PC-3 (cell line): ENCODE measurements at places on chromosomes 11 and 22.
A peak's percentile ranks its signal among the peaks of the same experiment; 100 is the strongest.

DNA sequence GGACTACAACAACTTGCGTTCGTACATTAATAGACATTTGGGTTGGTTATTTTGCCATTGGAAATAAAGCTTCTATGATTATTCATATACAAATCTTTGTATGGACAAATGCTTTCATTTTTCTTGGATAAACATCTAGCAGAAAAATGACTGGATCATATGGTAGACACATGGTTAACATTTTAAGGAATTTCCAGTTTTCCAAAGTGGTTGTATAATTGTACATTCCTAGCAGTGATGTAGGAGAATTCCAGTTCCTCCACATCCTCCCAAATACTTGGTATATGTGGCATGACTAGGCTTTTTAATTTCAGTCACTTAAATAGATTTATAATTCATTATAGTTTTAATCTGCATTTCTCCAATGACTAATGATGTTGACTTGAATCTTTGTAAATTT is 246.2 kb upstream of the NCAM1 start:
- no peak for DNase-seq

- DNase-seq = peak; percentile 73
These were observed at the start of gene PCSK7 for GRCh38 chr11:117231842-117232091. Gene PCSK7, minus strand, starts transcription at chr11:117232073. Its CDS starts 2,229 bp downstream, at chr11:117229844.

GRCh38 chr11:132941761-132942160 is 590.5 kb downstream of the OPCML start:
- no peak for DNase-seq

GRCh38 chr11:61963282-61964057 is 4.0 kb downstream of the FTH1 start:
- peak; percentile 48 for DNase-seq

DNA sequence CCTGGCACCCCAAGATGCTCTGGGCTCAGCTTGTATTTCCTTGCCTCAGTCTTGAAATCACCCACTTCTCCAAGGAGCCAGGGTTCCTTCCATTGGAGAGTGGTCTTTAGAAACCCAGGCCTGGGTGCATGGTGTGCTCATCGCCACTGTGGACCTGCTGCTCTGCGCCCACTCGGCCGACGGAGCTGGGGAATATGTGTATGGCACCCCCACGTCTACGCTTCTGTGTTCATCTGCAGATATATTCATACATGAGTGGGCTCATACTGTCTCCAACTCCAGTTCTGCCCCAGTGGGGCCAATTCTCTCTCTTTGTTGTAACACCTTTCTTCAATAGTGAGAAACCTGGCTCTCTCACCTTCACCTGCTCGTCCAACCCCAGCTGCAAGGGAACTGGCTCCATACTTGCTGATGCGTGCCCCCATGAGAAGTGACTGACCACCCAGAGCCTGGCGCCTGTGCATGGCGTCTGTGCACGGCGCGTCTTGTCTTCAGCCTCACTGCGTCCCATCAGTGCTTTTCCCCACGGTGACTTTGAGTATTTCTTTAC is 39.8 kb downstream of the KCNQ1 start:
- DNase-seq = no peak

- DNase-seq = no peak
These were observed 18.1 kb downstream of the P2RX3 start for GRCh38 chr11:57356268-57356667.

GRCh38 chr11:93216511-93217101 is 18.8 kb upstream of the SLC36A4 start:
- no peak for DNase-seq

DNA sequence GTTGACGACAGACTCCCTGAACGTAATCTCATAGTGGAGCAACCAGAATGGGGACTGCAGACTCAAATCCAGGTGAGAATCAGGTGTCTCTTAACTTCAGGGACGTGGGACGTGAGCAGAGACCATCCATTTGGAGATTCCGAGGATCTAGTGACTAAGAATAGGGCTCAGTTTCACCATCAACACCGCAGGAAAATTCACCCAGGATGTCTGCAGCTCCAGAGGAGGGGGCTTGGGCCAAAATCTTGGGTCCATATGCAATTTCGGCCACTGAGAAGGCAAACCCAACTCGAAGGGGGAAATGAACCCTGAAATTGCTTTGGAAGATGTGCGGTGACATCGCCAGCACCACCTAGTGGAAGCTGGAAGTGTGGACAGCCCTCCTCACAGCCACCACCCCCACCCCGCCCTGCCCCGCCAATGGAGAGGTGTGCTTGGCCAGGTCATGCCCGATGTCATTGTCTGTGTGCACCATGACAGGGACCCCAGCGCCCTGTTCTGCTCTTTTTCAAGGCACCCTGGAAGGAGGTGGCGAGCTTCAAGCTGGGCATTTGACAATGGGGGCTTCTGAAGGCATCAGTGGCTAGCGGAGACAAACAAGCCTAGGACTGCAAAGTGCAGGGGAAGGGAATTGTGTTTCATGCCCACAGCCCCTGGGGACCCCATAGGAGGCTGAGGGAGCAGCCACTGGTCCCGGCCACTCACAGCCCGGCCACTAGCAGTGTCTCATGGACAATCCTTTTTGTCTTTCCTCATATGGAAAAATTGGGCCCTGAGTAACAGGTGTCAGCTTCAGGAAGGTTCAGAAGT is 24.8 kb downstream of the APOL1 start:
- DNase-seq = peak; percentile 50

- DNase-seq = no peak
These were observed 68.7 kb downstream of the ZNRF3 start for GRCh38 chr22:28951969-28952521.

GRCh38 chr22:48758881-48759875 is 1068.5 kb downstream of the BRD1 start:
- no peak for DNase-seq

GRCh38 chr11:821512-822371 is 3.0 kb downstream of the PNPLA2 start:
- DNase-seq = no peak

GRCh38 chr11:66063900-66064299 is 6.2 kb upstream of the PACS1 start:
- no peak for DNase-seq

DNA sequence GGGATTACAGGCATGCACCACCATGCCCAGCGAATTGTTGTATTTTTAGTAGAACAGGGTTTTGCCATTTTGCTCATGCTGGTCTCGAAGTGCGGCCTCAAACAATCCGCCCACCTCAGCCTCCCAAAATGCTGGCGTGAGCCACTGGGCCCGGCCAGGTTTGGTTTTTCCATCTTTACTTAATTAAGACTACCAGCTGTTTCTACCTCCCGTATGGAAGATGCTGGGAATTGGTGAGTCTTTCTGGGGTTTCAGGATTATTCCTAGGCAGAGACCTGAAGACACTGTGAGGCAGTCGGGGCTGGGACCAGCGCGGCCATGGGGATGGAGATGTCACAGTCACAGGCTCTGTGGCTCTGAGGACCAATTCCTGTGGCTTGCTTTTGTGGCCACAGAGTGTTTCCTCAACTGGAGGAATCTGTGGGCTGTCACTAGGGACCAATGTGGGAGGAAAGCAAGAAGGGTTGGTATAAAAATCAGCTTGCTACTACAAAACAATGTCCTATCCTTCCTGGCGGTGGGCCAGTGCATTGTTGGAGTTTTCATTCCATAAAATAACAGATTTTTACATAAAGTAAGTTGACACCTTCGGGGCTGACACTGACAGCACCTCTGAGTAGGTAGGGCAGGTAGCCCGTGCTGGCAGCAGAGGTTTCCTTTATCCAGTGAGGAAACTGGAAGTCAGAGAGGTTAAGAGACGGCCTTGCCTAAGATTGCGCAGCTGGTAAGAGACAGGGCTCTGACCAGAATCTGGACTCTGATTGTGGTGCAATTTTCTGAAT is 8.4 kb upstream of the FTH1 start:
- DNase-seq = no peak

GRCh38 chr11:20563866-20564265 is 35.5 kb upstream of the SLC6A5 start:
- no peak for DNase-seq

GRCh38 chr22:49334976-49335375 is 492.7 kb downstream of the BRD1 start:
- no peak for DNase-seq

DNA sequence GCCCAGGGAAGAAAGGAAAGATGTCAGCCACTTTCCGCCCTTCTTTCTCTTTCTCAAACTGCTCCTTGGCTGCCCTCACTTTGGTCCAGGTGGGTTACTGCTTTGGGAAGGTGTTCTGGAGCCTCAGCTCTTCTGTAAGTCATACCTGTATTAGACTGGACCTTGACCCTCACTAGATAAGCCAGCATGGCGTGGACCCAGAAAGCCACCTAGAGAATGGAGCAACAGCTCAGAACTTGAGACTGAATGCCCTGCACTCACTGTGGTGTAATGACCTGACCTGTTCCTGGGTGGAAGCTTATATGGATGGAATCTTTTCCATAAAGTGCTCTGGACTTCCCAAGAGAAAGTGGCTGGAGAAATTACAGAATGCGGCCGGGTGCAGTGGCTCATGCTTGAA is 15.6 kb downstream of the ACP2 start:
- DNase-seq = no peak

DNA sequence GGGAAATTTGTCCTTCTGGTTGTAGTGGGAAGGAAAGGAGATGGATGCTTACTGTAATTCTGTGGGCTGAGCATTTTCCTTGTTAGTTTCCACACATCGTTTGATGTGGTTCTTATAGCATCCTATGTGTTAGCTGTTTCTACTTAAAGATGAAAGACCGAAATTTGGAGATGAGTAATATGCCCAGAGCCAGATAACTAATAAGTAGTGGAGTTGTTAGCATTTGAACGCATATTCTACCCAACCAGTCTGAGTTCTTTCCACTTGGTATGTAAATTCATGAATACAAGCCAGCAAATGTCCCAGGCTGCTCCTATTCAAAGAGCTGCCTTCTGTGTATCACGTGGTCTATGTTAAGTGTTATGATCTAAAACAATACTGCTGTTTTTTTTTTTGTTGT is 14.6 kb downstream of the SPECC1L start:
- DNase-seq = no peak

DNA sequence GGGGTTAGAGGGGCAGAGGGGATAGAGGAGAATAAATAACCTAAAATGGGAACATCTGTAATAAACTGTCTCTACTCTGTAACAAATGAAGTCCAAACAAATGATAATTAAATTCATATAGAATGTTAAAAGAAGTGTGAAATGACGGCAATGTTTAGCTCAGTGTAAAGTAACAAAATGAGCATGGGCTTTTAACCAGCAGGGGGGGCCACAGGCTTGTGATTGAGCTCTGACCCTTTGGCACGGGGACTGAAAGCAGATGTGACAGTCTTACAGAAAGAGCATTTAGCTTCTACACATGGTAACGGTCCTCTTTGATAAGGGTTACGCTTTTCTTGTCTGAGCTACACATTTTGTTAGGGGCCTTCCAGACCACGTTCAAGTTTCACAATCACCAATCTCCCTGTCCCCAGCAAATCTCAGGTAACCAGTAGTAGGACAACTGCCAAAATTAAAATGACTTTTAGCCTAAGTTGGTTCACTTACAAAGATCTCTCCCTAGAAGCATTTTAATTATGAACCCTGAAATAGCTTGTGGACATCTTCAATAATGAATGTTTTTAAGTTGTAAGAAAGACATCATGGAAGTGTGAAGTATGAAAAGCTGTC is 262.5 kb downstream of the DCDC1 start:
- peak; percentile 56 for DNase-seq

GRCh38 chr11:34613552-34614056 is 7.3 kb upstream of the EHF start:
- DNase-seq = no peak

DNA sequence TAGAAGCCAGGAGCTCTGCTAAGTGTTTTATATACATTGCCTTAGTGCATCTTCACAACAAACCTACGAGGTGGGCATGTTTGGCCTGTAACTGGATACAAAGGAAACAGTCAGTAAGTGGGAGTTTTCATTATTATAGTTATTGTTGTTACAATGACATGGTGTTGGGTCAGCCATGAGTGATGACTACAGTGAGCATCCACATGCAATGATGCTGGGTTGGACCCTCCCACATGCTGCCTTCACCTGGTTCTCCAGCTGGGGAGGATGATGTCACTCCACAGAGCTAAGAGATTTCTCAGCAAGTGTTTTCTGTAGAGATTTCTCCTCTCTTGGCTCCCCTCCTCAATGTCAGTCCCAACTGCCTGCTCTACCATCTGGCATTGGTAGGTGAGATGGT is 59.3 kb downstream of the EHF start:
- DNase-seq = peak; percentile 61

- DNase-seq = no peak
These were observed 1.2 kb downstream of the SLC22A25 start for GRCh38 chr11:63242089-63242781.

GRCh38 chr11:3905080-3905953 is 49.9 kb downstream of the STIM1 start:
- peak; percentile 91 for DNase-seq

GRCh38 chr22:41933411-41934177 is 7.0 kb upstream of the TNFRSF13C start:
- DNase-seq = no peak

GRCh38 chr11:83024270-83024854 is 47.3 kb downstream of the RAB30 start:
- DNase-seq = no peak
